Left colon (tissue), 2 donors: ENCODE measurements at places on chromosomes 2 and 18. TPM values are rescaled to one million over a fixed set of nuclear protein-coding genes. Genes with fewer than 3 reads are reported as not detected.

Gene CHRNA1
- total RNA-seq: 2.3 TPM

DNA sequence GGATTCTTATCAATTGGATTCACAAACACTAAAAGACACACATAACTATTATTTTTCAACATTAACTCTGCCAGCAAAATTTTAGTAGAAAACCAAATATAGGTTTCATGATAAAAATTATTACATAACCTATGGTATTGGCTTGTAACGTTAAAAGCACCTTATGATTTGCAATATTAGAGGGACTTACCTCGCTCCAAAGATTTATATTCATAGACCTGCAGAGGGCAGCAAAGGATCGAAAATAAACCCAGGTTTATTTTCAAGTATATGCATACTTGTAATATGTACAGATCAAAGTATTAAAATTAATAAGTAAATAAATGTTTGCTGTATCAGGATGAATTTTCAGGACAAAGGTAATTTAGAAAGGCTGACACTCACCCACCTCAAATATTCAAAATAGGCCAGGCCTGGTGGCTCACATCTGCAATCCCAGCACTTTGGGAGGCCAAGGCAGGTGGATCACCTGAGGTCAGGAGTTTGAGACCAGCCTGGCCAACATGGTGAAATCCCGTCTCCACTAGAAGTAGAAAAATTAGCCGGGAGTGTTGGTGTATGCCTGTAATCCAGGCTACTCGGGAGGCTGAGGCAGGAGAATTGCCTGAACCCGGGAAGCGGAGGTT, 45.3 kb downstream of the LRPPRC start:
- DNase-seq: no peak

Gene CD226
- total RNA-seq: 1.0 TPM

- no peak for DNase-seq
Measured at GRCh38 chr2:232245111-232245510, 133.4 kb upstream of the ALPP start.

- DNase-seq: no peak
Measured at GRCh38 chr2:68915393-68915792, 37.3 kb downstream of the GKN2 start.

GRCh38 chr2:86256982-86257381, 57.7 kb downstream of the MRPL35 start:
- DNase-seq: no peak

Gene SH3RF3
- total RNA-seq: 1.3 TPM

DNA sequence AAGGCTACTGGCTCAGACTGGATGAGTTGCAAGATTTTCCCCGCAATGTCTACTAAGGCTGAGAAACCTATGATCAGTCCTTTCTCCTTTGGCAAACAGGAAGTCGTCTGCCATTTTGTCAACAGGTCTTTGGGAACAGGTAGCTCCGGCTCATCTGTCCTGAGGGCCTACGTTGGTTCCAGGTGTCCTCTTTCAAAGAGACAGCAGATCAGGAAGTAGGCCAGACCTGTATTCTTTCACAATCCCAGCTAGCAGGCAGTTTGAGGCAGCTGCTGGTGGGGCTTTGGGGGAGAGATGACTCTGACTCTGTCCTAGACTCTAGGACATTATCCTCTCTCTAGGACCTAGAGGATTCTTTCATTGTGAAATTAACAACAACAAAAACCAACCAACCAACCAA, 98.6 kb downstream of the ACTR2 start:
- DNase-seq: no peak

Gene PLEKHB2
- 73.8 TPM for total RNA-seq

DNA sequence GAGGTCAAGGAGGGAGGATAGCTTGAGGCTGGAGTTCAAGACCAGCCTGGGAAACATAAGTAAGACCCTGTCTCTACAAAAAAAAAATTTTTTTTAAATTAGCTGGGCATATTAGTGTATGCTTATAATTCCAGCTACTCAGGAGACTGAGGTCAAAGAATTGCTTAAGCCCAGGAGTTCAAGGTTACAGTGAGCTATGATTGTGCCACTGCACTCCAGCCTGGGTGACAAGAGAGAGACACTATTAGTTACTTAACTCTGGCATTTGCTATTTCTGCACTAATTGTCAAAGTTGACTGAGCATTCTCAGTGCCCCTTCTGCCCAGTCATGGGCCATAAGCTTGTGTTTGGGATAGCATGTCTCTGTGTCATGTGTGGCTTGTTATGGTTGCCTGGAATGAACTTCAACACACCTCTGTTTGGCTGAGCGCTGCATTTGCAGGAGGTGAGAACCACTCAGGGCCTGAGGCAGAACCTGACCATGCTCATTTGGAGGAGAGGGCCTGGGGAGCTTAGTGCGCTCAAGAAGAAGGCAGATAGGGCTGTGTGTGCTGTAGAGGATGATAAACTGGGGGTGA, 77.7 kb downstream of the SH3RF3 start:
- no peak for DNase-seq

GRCh38 chr2:108316461-108317258, 28.0 kb downstream of the SULT1C2 start:
- DNase-seq: peak; percentile 12
